ENCODE measurements at places on chromosomes 1 and 21.

DNA sequence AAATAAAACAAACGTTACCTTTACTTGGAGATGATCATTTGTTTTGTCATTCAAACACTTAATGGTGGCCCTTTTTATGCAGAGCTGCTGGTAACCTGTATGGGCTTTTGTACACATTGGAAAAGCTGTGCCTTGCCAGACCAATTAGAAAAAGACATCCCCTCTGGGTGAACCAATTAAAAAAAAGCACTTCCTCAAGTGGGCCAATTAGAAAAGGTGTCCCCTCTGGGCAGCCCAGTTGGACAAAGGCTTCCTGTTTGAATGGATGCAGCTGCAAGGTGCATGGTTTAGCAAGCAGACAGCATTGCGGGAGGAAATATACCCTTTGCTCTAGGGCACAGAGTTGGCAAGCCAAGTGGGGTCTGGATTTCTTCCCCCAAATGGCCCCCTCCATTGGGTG, 21.6 kb downstream of the HUNK start:
- no peak for ATAC-seq

GRCh38 chr1:203663821-203664220, 37.2 kb downstream of the ATP2B4 start:
- ATAC-seq: peak; percentile 71

DNA sequence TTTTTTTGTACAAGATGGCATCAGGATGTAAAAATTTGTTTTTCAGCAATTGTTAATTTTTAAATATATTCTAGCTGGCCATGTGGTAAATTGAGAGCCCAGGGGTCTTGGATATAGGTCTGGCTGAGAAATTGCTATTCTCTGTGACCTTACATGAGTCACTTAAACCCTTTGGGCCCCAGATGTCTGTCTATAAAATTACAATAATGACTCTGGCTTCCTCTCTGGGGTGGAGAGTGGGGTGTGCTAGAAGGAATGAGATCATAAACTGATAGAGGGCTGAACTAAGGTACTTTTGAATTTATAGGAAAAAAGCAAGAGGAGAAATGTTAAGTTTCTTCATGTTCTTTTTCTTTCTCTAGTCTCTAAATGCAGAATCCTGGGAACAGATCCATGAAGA, 12.4 kb upstream of the TCHH start:
- ATAC-seq: no peak

DNA sequence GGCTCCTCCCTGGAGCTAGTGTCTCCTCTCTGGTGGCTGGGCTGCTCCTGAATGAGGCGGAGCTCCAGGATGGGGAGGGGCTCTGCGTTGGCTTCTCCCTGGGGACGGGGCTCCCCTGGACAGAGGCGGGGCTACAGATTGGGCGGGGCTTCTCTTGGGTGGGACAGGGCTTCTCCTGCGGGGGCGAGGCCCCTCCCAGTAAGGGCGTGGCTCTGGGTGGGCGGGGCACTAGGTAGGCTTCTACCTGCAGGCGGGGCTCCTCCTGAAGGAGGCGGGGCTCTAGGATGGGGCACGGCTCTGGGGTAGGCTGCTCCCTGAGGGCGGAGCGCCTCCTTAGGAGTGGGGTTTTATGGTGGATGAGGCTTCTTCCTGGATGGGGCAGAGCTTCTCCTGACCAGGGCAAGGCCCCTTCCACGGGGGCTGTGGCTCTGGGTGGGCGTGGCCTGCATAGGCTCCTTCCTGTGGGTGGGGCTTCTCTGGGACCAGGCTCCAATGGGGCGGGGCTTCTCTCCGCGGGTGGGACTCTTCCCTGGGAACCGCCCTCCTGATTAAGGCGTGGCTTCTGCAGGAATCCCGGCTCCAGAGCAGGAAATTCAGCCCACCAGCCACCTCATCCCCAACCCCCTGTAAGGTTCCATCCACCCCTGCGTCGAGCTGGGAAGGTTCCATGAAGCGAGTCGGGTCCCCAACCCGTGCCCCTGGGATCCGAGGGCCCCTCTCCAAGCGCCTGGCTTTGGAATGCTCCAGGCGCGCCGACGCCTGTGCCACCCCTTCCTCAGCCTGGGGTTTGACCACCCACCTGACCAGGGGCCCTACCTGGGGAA, 22.7 kb upstream of the ARF1 start:
- ATAC-seq: peak; percentile 50

DNA sequence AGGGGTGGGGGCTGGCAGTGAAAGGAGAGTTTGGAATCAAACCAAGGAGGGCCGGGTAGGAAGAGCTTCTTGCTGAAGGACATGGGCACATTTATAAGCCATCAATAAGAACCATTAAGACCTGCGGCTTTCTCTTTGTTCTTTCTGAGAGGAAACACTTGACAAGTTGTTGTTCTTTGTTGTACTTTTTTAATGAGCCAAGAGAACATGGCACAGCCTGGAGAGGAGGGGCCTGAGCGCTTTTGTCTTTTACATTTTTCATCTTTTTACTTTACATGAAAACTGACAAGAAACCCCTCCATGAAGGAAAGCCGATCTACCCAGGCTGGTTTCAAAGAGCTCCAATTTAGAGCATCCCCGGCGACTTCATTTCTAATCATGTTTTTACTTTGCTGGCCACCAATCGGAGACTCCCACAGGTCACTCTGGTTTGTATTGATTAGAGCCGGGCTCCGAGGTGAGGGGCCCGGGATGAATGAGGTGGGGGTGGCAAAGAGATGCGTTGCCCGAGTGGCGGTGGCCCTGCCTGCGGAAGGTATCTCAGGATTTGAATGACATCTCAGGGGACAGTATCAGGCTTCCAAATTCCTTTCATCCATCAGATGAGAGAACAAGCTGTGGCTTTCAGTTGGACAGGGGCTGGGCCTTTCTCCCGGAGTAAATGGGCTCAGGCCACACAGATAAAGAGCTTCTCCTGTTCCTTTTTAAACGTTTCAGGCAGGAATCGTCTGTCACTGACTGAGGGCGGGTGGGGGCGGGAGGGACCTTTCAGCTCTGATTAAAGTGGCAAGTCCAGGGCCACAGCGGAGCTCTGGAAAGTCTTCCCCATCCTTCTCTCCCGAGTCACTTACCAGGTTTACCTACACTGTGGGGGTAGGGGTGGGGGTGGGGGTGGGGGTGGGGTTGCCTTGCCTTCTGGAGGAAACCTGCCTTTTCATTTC, 138.8 kb upstream of the ARHGEF16 start:
- ATAC-seq: no peak

GRCh38 chr1:76158126-76158525, 83.6 kb downstream of the ST6GALNAC3 start:
- no peak for ATAC-seq

GRCh38 chr1:30668546-30669327, 54.6 kb downstream of the MATN1 start:
- no peak for ATAC-seq

- no peak for ATAC-seq
Observed at GRCh38 chr21:32190493-32191144, 88.2 kb downstream of the MIS18A start.

GRCh38 chr1:50447961-50448360, 24.7 kb upstream of the DMRTA2 start:
- no peak for ATAC-seq

DNA sequence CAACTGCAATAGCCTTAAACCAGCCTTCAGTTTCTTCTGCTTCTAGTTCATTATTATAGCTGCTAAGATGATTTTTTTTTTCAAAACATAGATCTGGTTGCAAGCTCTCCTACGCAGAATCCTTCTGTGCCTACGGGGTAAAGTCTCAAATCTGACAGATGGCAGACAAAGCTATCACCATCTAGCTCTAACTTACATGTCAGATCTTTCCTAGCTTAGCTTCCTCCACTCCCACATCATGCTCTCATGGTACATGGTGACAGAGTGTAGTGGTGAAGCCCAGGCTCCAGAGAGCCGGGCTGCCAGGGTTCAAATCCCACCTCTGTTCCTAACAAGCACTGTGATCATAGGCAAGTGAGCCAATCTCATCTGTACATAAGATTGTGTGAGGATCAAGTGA, 24.2 kb upstream of the GUCA2B start:
- no peak for ATAC-seq

DNA sequence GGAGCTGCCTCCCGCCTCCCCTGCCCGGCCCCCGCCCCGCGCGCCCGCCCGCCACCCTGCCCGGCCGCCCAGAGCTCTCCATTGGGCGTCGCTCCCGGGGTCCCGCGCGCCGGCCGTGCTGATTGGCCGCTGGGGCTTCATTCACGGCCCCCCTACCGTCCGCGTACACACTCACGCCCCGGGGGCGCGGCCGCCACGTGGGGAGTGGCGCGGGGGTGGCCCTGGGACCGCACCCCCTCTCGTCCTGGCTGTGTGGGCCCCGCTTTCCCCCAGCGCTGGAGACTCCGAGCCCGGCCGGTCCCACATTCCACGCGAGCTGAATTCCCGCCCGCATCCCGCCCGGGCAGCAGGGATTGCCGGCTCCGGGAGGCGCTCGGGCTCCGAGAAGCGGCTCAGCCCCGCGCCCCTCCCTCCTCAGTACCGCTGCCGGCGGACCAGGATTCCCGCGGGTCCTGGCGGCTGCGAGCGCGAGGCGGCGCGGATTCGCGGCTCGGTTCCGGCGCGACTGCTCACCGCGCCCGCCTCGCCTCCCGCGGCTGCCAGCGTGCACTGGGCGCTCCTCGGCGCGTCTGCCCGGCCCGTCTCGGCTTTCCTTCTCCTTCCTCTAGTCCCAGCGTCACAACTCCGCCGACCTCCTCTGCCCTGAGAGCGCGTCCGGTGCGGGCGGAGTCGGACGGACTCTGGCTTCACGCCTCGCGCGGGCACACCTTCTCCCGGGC, 450 bp upstream of the POU3F1 start:
- ATAC-seq: peak; percentile 86

GRCh38 chr1:107879927-107880326, 85.1 kb downstream of the VAV3 start:
- peak; percentile 31 for ATAC-seq

GRCh38 chr1:36349241-36349671, 25.8 kb upstream of the EVA1B start:
- ATAC-seq: peak; percentile 38

- no peak for ATAC-seq
Observed at GRCh38 chr1:20884513-20884912, 97.4 kb upstream of the HP1BP3 start.

DNA sequence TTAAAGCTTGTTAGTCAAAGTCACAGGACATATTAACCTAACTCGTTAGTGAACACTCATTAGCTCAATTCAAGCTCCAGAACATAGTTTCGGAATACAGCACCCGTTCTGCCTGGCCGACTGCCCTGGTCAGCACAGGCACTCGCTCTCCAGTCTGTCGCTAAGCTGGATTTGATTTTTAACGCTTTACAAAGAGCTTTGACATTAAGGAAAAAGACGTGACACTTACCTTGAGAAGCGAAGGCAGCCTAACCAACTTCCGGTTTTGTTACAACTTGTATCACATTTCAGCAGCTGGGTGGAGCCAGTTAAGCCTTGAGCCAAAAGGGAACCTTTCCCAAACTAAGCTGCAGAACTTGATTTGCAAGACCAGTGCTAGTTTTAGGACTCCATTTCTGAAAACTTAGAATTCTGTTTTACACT, at the start of gene FRRS1:
Gene FRRS1, minus strand, starts transcription at position 258 of the 423 bp plus-strand sequence. CDS start 17,867 bp downstream, outside the sequence.
- peak; percentile 56 for ATAC-seq

DNA sequence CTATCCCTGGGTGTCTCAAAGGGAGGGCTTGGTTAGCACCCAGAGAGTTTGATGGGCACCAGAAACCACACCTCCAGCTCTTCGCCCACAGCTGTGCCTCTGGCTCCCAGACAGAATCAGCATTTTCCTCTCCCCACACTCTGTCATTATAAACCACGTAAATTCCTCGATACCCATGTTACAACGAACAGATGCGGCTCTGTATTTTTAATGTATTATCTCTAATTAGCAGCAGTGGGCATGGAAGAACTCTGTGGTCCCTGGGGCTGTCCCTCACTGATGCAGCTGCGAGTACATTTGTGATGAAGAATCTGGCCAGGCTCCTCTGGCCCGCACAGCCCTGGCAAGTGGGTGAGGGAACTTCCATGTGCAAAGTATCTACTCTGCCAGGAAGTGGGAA, 10.8 kb downstream of the HMGB4 start:
- no peak for ATAC-seq

GRCh38 chr1:64828829-64829228, 84.0 kb downstream of the RAVER2 start:
- peak; percentile 26 for ATAC-seq

Measured in activated CD4-positive, CD25-positive, alpha-beta regulatory T cell treated with anti-CD3 and anti-CD28 coated beads, Interleukin-2, amount 50 U/mL, for 24 hours (primary cell).